ENCODE measurements at places on chromosomes 5 and 9. TPM values are rescaled to one million over a fixed set of nuclear protein-coding genes. Genes with fewer than 3 reads are reported as not detected.

- no peaks in the 10 kb centered on the region for H3K27me3 ChIP-seq
- no peak overlapping the region for H3K27ac ChIP-seq
- H3K4me1 ChIP-seq: no peaks in the 10 kb centered on the region
Observed at GRCh38 chr9:100884518-100884917, 144.0 kb upstream of the PLPPR1 start.

DNA sequence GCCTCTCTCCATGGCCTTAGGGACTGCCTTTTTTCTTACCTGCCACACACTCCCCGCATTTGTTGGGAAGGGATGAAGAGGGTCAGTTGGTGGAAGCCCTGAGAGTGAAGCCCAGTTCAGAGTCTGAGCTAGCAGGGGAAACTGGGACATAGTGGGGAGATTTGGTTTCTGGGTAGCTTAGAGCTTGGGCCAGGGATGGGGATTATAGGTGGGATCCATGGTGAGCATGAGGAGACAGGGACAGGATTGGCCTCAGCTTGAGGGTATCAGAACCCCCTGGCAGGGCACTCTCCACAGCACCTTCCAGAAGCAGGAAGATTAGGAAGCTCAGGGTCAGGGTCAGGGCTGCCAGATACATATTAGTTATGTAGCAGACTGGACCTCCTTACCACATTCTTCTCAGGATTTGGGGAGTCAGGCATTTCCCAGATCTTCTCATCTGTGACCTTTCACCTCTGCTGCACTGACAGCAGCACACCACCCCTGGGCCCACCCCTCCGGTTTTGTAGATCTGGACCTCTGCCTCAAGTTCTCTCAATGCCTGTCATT lies 17.9 kb downstream of the OR13J1 start:
- no peak for DNase-seq
- no peak overlapping the region for H3K4me3 ChIP-seq
- no peak overlapping the region for H3K27ac ChIP-seq
- peaks cover 12% of the 10 kb centered on the region for H3K36me3 ChIP-seq
- H3K4me1 ChIP-seq: no peaks in the 10 kb centered on the region

Gene NOXA1
- total RNA-seq: 10.1 TPM

Gene PLEKHG4B
- total RNA-seq: 4.0 TPM

Measured in lung (tissue), 17 donors.